ENCODE measurements at places on chromosomes 6 and 20.

DNA sequence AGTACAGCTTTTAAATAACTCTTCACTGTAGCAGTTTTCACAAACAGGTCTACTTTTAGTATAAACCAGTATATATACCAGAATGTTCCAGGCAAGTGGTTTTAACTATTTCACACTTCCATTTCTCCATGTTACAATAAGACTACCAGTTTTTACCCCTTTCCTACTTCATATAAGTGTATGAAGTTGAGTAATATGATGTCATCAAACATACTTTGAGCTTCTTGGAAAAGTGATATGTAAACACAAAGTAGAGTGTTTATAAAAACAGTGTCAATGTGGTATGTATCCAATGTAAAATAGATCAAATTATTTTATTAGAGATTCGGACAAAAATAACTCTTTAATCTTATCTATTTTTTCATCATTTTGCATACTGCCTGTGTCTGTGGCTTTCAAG is 2.5 kb upstream of the PAQR8 start:
- DNase-seq = no peak

GRCh38 chr20:43916073-43916880 is 1.6 kb downstream of the TOX2 start:
- DNase-seq = peak; percentile 16

- peak; percentile 82 for DNase-seq
Measured at GRCh38 chr6:111605100-111605751, 452 bp downstream of the TRAF3IP2 start.

- DNase-seq = no peak
Measured at GRCh38 chr6:151147118-151147832, 92.5 kb upstream of the AKAP12 start.

DNA sequence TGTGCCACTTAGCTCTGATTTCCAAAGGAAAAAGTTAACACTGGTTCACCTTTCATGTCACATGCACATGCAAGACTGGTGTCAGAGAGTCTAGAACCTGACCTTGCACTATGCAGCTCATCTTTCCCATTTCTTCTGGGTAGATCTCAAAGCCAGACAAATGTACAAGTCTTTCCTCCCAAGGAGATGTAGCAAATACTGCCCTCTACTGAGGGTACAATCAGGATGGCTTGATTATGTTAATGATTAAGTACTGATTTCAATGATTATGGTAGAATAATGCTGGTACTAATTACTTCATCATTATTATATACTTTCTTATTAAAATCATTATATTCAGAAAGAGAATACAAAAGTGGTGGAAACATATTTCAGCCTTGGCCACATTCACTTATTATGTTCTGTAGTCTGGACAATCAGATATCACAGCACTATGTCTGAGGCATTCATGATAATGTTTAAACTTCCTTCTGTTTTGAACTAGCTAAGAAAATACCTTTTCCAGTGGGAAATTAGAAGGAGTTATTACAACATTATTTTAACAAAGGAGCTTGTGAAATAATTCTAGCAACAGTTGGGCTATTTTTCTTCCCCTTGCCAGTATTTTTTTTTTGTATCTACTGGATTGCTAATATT is 68.5 kb upstream of the FOXO3 start:
- peak; percentile 57 for DNase-seq

- no peak for DNase-seq
Measured at GRCh38 chr6:90460051-90460450, 126.8 kb downstream of the MAP3K7 start.

GRCh38 chr6:17120019-17120418 is 18.2 kb downstream of the STMND1 start:
- no peak for DNase-seq

DNA sequence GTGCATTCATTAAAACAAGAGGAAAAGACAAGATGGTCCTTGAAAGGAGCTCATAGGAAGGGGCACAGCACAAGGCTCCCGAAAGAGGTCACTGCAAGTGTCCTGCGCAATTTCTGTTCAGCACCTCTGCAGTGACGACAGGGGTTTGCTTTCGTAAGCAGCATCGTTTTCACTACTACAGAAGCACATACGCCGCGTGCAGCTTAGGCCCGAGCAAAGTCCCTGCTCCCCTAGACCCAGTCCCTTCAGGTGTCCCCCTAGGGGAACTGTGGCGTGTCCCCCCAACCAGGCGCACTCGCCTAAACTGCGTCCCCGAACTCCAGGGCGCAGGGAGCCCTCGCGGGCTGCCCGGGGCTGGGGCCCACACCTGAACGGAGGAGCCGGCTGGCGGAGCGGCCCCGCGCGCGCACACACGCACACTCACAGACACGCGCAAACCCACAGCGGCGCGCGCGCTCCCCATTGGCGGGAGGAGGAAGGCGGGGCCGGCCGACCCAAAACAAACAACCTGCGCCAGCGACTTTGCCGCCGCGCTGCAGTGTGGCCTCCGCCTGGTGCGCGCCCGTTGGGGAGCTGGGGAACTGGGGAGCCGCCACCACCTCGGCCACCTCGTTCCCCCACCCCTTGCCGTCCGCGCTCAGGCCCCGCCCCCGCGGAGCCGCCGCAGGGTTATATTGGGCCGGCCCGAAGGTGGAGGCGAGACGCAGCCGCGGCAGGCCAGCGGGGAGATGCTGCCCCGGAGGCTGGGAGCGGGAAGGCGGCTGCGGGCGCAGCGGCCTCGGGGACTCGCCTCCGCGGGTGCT is at the start of gene FOXQ1:
TSS of gene FOXQ1 (plus strand) at position 699 of the 803 bp plus-strand sequence. CDS start 607 bp downstream, outside the sequence.
- DNase-seq = no peak

DNA sequence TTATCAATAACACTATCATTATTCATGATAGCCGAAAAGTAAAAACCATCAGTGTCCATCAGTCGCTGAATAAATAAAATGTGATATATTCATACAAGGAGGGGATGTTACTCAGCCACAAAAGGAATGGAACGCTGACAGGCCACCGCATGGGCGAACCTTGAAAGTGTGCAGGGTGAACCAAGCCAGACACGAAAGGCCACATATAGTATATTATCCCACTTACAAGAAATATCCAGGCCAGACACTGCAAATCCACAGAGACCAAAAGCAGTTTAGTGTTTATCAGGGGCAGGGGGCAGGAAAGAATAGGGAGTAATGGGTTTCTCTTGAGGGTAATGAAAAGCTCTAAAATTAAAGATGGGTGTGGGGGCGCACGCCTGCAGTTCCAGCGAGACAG is 5.7 kb downstream of the SOX18 start:
- DNase-seq = no peak

- DNase-seq = no peak
Measured at GRCh38 chr20:1334370-1334731, 5.4 kb upstream of the SDCBP2 start.
